ENCODE measurements at places on chromosomes 11 and 22.

GRCh38 chr11:78993802-78994430 lies 419.3 kb upstream of the NARS2 start:
- no peak for DNase-seq

GRCh38 chr11:36195496-36196354 lies 93.5 kb downstream of the COMMD9 start:
- DNase-seq: no peak

GRCh38 chr11:60879971-60880588 lies 12.7 kb downstream of the ZP1 start:
- DNase-seq: no peak

GRCh38 chr22:20548806-20549205 lies 41.4 kb downstream of the MED15 start:
- DNase-seq: no peak

DNA sequence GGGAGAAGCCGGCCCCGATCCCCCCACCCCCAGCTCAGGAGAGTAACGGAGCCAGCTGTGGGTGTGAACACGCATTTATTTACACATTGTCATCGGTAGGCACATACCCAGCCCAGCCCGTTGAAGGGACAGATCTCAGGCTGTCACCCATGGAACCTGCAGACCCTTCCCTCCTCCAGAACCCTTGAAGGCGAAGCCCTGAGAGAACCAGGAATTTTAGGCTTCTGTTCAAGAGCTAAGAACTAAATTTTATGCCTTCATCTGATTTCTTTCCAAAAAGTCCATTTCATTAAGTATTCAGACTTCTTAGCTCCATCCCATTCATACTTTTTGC lies 379 bp upstream of the BRMS1 start:
- DNase-seq: no peak

DNA sequence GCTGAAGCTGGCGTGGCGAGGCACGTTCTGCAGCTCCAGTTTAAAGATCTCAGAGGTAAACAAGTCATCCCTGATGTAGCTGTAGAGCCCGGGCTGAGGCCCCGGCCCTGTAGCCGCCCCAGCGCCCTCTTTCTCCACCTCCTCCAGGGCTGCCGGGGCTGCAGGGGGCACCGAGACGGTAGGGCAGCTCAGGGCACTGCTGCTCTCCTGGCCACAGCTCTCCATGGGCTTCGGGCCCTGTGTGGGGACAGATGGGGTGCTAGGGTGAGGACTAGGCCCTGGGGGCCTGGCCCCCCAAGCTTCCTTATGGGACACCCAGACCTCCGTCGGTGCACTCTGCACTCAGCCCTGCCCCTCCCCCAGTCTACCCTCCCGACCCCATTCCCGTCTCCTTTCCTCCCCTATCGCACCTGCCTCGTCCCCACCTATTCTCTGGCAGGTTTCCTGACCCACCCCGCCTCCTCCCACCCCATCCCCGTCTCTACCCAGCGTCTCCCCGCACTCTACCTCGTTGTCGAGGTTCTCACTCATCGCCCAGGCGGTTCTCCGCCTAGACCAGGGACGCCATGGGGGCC lies 559 bp downstream of the RANBP1 start:
- no peak for DNase-seq

GRCh38 chr22:17262976-17263375 lies 43.7 kb upstream of the ADA2 start:
- no peak for DNase-seq

DNA sequence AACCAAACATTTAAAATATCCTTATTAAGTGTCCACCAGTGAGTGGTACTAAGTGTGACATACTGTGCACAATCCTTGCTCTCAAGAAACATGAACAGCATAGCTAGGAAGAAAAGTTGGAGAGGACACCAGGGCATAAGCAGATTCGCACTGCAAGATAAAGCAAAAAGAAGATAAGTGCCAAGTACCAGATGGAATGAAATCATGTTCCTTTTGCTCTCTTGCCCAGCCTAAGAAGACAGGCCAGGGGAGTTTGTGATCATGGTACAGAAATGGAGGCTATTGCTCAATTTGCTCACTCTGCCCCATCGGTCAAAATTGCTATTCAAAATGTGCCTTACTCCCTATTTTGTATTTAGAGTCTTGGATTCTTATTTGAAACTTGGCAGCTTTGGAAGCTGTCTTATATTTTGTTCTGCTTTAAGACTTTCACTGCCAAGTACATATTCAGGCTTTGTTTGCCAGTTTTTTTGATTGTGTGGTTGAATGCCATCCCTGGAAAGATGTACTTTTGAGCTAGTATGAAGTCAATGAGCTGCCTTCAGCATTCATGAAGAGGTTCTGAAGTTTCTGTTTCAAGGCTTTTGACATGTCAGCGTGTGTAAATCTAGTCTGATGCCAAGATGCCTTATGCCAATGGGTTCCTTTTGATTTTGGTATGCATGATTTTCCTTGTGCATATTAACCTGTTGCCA lies 90.3 kb downstream of the PAX6 start:
- DNase-seq: no peak

DNA sequence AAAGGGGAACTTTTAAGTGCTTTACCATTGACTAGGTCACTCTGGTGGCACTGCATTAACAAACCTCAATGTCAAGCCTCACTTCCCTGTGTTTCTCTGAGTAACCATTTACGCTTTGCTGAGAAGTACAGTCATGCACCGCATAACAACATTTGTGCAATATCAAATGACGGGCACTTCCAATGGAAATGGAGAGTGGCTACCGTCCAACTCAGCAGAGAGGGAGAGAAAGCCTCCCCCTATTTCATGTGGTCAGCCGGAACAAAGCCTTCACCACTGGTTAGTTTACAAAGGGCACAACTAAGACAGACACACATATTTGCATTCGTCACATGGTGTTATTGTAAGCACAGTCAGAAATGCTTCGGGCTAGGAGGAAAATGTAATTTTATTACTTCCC lies 117.3 kb downstream of the RASSF10 start:
- no peak for DNase-seq

GRCh38 chr11:111814106-111814505 lies 47.9 kb upstream of the PPP2R1B start:
- DNase-seq: no peak

DNA sequence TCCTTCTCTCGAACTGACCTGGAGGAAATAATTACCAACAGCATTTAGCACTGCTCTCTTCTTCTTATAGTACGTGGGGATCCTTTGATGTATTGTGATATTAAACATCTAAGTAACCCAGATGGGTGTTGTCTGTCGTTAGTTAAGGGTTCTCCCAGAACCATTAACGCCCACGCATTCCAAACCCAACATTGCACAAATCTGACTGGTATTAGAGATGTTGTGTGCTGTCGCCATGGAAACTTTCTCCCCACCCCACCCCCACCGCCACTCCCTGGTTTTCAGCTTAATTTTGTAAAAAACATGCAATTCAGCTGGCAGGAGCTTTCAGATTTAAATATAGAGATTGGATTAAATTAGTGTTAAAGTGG lies 1495.2 kb downstream of the TBC1D22A start:
- no peak for DNase-seq

DNA sequence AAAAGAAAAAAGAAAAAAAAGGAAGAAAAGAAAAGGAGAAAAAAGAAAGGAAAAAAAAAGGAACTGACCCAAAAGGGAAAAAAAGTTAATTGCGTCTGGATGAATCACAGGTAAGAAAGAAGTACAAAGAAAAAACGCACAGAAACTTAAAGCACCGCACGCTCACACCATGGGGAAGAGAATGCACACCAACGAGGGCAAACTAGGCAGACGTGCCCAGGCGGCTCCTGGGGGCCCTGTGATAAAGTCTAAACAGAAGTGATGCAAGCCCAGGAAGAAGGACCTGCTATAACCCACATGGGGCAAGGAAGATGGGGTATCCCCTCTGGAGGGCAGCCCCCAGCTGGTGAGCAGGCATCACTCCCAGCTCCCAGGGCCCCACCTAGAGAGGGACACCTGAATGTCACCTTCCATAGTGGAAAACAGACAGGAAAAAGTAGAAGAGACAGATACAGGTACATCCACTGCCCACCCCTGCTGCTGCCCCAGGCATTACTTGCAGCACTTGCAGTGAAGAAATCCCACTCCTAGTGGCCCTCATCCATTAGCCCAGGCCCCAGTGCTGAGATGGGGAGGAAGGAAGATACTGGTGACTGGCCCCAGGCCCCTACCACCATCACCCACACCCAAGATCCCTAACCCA lies 28.9 kb downstream of the NAP1L4 start:
- no peak for DNase-seq

- no peak for DNase-seq
Observed at GRCh38 chr11:57356268-57356667, 18.1 kb downstream of the P2RX3 start.

DNA sequence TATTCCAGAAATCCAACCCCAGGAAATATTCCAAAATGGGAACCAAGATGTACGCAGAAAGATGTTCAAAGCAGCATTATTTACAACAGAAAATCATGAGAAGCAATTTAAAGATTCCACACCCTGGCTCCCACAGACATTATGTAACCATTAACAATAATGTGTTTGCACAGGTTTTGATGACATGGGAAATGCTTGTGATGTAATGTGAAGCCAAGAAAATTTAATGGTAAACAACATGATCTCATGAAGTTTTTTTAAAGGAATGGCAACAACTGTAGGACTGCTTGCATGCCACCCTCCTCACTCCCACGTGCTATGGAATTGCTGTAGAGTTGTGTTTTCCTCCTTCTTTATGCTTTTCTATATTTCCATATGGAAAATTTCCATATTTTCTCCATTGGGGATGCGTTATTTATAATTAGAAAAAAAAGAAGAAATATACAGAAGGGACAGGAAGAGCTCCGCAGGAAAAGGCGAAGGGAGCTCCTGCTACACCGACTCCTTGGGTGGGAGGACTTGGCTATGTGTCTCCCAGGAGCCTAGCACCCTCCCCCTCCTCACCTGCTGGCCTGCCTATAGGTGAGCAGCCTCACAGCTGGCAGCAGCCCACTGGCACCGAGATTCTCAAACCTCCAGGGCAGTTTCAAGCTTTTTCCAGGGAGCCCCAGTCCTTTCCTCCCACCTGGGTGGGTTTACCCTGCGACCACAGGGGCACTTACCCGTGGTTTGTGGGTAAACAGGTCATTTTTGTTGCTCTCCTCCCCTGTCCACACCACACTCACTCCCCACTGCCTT lies 20.9 kb downstream of the LRFN4 start:
- DNase-seq: no peak

GRCh38 chr11:31560842-31561476 lies 51.4 kb downstream of the ELP4 start:
- no peak for DNase-seq

- DNase-seq: no peak
Observed at GRCh38 chr11:119786431-119787073, 57.6 kb upstream of the NECTIN1 start.

DNA sequence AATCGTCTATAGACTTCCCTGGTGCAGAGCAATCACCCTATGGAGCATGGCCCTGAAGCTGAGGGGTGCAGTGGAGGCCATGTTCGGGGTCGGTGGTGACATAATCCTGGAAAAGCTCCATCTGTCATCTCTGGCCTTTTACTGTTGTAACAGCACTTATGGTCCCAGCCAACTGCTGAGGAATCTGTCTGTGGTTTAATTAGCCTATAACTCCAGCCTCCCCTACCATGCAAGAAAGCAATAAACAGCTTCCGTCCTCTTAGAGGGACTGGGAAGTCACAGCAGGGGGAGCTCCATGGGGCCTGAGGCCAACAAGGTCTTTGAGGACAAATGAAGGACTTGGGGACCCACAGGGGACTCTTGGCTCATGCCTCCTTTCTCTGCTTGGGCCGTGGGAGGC lies 159.1 kb upstream of the NECTIN1 start:
- no peak for DNase-seq

DNA sequence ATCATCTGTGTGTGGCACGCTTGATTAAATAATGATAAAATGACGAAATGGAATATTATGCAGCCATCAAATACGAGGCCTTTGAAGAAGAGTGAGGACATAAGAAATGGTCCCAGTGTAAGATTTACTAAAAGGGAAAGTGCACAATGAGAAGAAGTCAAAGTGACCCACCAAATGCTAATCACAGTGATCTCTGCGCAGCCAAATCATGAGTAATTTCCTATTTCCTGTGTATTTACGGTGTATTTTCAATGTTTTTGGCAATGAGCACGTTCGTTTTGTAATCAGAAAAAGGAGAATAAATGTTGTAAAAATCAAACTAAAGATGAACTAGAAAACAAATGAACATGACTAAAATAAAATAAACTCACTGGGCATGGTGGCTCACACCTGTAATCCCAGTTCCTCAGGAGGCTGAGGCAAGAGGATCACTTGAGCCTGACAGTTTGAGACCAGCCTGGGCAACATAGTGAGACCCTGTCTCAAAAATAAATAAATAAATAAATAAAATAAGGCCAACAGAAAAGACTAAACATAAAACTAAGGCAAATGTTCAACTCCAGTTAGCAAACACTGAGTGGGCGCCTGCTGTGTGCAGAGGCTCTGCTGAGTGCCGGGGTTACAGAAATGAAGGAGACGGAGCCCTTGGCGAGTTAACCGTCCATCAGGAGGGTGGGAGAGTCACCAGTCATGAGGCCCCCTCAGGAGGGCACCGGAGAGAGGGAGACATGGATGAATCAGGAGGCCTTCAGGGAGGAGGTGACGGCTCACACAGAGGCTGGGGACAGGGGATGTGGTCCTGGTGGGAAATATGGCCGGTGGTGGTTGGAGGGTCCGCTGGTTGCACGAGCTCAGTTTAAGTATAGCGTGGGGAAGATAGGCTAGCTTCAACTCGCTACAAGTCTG lies 26.0 kb upstream of the CBX7 start:
- no peak for DNase-seq

DNA sequence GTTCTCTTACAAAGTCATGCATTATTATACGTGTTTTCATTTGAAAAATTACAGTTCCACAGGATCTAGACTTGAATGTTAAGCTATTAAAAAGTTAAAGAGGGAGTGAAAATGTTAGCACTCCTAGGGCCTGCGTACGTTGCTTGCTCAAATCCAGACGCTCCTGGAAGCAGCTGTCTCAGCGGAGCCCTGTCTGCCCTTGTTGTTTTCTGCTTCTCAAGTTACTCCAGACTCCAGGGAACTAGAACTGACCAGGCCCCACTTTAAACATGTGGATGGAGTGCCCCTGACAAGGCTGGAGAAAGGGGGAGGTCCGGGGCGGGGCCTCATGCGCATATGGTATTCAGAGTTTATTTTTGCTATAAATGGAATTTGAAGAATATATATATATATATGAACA lies 9.6 kb downstream of the PARVB start:
- no peak for DNase-seq

GRCh38 chr11:61967924-61968757 lies 707 bp upstream of the FTH1 start:
- peak; percentile 26 for DNase-seq

GRCh38 chr22:17269607-17270261 lies 50.5 kb upstream of the ADA2 start:
- no peak for DNase-seq

DNA sequence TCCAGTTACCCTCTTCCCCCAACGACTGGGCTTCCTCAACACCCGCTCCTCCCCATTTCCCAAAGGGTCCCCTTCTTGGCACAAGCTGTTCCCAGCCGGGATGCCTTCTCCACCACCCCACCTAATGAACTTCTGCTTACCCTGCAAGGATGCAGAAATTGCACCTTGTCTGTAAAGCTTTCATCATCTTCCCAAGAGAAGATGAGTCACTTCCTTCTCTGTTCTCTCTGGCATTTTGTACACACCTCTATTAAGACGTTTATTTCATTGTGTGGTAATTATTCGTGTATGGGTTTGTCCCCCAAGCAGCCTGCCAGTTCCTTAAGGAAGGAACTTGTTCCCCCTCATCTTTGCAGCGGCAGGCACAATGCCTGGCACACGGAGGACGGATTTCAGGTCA lies 351.1 kb downstream of the CADM1 start:
- no peak for DNase-seq

- no peak for DNase-seq
Observed at GRCh38 chr11:1739576-1739975, 10.8 kb downstream of the IFITM10 start.
